ENCODE measurements at places on chromosomes 5 and 9.

DNA sequence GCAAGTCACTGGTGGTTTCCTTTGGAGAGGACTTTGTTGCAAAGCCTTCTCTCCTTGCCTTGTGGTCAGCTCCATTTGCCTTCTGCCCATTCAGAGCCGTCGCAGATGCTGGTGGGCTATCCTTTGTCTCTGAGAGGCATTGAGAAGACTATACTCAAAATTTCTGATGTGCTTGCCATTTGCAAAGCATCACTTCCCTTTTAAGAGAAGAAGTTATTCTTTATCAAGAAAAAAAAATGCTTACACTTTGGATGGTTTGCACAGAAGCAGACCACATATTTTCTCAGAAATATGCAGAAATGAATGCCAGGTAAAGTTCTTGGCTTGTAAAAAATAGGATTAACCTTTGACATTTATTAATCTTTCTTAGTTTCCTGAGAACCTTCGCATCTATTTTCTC is 195.8 kb upstream of the KLF4 start:
- DNase-seq, result no peak

- no peak for DNase-seq
Measured at GRCh38 chr9:99116003-99116411, 11.1 kb downstream of the TGFBR1 start.

GRCh38 chr5:127810707-127811490 is 107.7 kb downstream of the CCDC192 start:
- DNase-seq, result no peak

DNA sequence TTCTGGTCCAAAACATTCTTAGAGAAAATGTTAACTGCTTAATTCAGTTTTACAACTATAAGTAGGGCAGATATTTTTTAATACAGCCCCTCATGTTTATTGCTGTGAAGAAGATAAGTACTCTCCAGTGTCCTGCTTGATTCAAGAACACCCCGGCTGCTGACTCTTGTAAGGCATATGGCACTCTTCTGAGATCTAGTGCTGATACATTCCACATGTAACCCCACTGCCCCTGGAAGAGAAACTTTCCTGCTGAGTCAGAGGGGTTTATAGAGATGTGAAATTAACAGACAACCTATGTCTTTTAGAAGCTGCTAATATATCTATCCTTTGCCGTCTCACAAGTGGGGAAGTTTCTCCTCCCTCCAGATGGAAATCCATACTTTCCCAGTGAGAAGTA is 1.0 kb upstream of the MINAR2 start:
- no peak for DNase-seq

DNA sequence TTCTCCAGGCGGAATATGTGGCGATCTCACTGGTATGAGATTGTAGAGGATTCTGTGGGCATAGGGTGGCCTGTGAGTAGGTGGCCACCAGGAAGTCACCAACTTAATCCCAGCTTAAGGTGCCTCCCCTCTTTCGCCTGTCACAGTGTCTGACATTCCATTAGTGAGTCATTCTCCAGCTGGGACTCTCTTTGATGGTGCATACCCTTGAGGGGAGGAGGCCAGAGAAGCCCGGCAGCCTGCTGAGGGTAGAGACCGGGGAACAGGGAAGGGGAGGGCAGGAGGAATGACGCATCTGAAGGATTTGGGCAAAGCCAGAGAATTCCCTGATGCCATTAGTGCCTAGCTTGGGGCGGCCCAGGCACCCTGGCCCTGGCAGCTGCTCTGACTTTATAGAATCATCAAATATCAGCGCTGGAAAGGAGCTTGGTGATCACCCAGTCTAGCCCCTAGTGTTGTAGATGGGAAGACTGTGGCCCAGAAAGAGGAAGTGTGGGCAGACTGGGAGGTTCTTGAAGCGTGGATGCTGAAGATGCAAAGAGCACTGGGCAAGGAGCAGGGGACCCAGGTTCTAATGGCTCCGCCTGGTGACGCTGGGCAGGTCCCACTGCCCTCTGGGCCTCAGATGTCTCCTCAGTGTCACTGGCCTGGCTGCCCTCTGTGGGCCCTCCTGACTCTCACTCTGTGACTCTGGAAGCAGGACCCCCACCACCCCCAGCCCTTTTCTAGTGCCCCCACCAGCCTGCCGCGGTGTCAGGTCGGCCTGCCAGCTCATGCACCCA is 41.4 kb downstream of the DAB2IP start:
- no peak for DNase-seq

DNA sequence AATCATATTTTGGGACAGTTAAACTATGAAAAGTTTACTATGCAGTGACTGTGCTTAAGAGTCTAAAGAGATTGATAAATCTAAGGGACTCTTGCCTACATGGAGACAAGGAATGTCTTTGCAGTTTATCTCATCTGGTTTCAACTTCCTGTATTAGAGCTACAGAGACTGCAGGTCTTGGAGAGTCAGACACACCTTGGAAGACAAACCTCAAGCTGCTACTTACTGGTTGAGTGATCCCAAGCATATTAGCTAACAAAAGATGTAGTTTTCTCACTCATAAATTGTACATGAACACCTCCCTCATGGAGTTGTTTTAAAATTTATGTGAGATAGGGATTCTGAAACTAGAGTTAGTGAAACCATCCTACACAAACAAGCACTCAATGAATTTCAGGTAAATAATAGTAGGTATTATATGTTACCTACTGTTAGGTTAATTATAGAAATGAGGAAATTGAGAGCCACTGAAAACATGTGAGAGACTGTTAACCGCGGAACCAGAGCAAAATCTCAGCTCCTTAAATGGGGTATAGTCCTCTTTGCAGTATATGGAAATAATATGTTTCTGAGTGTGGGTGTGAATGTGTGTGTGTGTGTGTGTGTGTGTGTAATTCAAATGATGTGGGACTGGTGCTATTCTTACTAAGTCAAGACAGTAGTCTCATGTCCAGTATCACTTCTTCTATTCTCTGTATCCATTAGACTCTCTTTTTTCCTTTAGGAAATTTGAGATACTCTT is 752.1 kb downstream of the DTWD2 start:
- DNase-seq, result no peak
